ENCODE measurements at places on chromosomes 2 and 18.

GRCh38 chr2:40760071-40760666 lies 308.3 kb upstream of the SLC8A1 start:
- peak; percentile 48 for DNase-seq

DNA sequence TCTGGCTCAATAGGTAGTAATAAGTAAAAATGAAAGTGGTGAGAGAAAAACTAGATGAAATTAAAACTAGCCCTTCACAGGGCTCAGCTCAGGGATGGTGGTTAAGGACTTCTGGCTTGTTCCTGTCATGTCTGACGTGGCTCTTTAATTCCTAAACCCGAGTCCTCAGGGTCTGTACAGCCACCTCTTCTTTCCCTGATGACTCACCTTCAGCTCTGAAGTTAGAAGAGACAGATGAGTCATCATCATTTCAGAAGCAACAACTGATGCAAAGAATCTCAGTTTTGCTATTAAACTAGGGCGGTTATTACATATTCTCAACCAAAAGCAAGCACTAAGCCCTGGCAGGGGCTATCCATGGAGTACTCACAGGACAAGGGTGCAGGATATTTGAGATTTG lies 24.0 kb upstream of the ITGB6 start:
- DNase-seq: peak; percentile 88

- DNase-seq: no peak
These were observed 130.6 kb upstream of the CDH19 start for GRCh38 chr18:66734451-66734850.

DNA sequence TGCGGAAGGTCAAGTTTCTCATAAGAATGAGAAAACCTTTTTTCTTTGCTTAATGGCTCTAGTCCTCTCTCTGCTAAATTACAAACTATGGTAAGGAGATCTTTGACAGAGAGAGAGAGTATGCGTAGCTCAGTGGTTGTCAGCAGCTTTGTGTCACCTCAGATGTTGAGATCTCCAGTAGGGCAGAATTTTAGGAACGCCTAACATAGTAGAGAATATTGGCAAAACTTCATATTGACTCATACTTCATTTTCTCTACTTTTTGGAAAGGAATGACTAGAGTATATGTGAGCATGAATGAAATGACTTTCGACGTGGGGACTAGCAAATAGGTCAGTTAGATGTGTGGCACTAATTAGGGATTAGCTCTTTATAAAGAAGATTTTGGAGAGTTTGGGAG lies 64.0 kb downstream of the WDR7 start:
- no peak for DNase-seq

- DNase-seq: no peak
These were observed 3.5 kb upstream of the EMILIN1 start for GRCh38 chr2:27074738-27075565.

DNA sequence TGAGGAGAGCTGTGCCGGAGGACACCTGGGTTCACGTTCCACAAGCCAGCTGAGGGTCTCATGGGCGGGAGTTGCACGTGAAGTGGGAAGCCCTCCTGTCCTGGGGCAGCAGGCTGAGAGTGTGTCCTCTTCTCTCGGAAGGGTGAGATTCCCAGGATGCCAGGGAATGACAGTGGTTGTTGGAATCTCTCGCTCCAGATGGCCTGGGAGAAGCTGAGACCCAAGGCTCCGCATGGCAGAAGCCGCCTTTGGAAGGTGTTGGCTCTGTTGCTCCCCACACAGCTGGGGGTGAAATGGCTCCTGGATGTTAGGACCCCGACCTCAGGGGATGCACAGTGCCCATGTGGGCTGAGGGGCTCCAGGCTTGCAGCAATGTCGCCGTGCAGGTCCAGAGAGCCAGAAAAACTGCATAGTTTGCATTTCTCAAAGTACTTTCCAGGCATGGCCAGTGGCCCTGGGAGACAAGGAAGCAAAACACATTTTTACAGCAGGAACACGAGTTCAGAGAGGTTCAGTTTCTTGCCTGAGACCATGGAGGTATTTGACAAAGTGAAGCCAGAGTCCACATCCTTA lies 153.4 kb downstream of the TMEM18 start:
- DNase-seq: no peak

- no peak for DNase-seq
These were observed 51.3 kb upstream of the SERTAD2 start for GRCh38 chr2:64704996-64705395.

GRCh38 chr2:206255003-206255402 lies 19.5 kb upstream of the ZDBF2 start:
- DNase-seq: no peak

DNA sequence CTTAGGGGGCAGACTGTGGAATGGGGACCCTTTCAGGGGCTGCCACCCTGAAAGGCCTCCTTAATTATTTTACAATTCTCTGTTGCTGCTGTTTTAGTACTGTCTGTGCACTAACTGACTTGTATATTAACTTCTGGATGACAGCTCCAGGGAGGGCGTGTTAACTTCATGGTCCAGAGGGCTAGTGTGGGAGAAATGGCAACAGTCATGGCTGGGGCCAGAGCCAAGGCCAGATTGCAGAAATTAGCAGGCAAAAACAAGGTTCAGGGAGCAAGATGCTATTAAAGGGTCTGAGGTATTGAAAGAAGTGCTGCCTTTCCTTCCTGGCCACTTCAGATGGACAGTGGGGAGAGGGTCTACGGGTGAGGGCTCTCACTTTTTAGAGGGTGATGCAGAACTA lies 9.1 kb downstream of the WIPF1 start:
- no peak for DNase-seq

DNA sequence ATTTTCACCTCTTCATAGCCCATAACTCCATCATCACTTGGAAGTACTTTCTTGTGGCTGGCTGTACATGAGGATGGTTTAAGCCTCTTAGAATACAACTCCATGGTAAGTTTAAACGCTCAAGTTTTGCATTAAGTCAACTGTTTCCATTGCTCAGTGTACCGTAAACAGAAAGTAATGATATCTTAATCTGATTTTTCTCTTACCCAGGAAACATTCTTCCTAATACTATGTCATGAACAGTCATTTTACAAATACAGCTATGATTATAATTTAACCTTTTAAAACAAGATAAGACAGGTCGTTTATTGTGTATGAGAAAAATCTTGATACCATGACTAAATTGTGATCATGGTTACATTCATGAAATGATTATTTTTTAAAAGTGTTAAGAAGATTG lies 11.6 kb upstream of the DYNC2LI1 start:
- no peak for DNase-seq

- DNase-seq: no peak
These were observed 61.1 kb downstream of the COA5 start for GRCh38 chr2:98547092-98547790.

- DNase-seq: no peak
These were observed 126.2 kb downstream of the PDE1A start for GRCh38 chr2:182300608-182301007.

DNA sequence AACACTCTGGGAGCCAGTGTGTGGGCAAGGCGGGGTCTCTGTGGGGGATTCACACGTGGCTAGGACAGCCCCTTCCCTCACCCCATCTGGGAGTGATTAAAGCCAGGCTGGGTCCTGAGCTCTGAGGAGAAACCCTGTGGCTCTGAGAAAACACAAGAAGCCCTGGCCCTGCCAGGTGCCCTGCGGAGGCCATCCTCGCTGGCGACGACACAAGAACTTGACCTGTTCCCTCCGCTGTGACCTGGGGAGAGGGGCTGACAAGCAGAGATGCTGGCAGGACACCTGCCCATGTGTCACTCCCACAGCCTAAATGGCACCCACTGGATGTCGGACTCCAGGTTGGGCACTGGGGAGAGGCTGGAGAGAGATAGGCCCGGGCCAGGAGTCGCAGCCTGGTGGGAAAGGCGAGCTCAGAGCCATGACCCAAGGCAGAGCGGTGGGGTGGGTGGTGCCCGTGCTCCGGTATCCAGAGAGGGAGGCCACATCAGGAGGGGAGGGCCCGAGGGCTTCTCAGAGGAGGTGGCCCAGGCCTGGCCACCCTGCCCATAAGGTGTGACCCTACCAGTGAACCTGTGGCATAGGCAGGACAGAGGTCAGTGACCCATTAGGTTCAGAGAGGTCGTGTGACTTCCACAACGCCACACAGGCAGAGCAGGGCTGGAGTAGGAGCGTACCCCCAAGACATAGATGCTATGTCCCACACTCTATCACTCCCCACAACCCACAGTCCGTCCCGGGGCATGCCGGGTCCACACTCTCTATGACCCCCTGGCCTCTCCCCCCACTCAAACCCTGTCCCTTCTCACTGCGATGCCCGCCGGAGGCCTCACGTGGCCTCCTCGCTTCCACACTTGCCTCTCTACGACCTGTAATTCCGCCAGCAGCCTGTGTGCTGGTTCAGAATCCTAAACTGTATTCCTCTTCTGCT lies 59.4 kb upstream of the HPCAL1 start:
- no peak for DNase-seq

DNA sequence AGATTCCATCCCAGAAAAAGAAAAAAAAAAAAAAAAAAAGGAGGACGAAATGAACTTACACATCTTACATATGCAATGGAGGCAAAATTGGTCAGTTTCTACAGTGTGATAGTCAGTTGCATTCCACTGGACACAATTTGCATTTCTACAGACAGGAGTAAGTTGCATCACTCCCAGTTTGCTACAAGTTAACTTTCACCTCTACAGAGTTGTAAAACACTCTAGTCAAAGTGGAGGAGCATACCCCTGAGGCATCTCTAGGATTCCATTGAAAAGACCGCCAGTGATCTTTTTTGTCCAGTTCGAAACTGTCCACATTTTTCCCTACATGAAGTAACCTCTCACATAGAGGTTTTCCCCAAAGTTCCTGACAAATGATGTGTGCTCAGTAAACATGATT lies 202.8 kb downstream of the VAPA start:
- no peak for DNase-seq

DNA sequence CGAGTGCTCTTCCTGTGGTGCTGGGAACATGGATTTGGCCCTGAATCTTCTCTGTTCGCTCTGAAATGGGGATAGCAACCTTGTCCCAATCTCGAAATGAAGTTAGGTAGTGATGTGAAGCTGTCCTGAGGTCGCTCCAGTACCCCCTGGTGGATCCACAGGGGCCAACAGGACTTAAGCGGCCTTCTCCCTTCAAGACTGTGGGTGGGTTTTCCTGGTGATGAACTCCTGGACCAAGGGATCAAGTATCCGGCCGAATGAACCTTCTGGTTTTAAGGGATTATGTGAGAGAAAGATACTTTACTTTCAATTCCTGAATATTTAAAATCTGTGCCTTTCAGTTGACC lies 156.5 kb downstream of the NAPG start:
- no peak for DNase-seq

- DNase-seq: no peak
These were observed 233.9 kb downstream of the ATAD2B start for GRCh38 chr2:23692851-23693605.

GRCh38 chr2:234425639-234426603 lies 71.0 kb downstream of the ARL4C start:
- DNase-seq: no peak

- DNase-seq: no peak
These were observed 13.5 kb downstream of the CCL20 start for GRCh38 chr2:227827143-227827542.

DNA sequence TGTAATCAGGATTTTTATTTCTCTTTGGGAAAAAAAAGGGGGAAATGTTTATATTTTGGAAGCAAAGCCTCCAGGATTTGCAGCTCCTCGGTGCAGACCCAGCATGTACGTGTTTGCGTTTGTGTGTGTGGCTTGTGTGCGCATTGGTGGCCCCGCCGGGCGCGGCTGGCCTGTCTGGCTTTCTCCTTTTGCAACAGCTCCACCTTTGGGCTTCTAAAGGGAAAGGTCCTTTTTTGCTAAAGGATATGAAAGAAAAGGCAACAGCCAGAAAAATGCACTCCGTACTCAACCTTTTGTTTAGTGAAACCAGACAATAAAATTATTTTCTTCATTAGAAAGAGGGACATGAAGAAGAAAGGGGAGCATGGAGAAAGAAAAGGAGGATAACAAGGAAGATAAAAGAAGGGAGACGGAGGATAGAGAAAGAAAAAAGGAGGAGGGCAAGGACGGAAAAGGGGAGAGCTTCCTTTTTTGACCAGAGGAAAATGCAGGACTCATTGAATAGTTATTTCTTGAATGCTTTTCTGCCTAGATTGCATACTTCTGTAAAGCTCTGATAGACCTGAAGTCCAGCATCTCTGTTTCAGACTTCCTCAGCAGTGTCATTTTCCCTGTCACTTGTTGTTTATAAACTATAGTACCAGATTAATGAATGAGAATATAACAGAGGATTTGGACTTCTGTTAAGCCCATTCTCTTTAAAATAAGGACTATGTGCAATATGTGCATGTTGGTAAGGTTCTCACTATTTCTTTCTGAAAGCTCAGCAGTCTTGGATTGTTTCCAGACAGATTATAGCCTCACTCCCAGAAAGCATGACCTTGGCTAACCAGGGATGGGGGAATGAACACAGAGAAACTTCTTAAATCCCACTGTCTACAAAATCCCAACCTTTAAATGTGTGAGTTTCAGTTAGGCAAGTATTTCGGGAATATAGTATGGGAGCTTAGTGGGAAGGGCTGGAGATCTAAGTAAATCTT lies 563.1 kb upstream of the PIK3C3 start:
- peak; percentile 30 for DNase-seq

DNA sequence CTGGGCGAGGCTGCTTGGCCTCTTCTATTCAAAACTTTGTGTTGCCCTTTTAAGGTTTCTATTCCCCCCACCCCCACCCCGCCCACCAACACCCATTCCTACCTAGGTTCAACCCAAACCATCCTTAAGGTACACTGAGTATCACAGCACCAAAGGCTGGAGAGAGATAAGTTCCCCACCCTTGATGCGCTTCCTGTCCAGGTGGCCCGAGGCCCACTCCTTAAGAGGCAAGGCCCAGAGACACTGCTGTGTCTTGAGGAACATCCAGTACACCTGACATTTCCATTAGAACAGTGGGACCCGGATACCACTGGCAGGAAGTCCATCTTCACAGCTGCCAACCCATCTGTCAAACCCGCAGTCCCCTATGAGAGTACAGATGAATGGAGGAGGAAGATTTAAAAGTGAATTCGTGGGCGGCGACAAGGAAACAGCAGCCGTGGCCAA lies 277 bp upstream of the INPP1 start:
- no peak for DNase-seq

DNA sequence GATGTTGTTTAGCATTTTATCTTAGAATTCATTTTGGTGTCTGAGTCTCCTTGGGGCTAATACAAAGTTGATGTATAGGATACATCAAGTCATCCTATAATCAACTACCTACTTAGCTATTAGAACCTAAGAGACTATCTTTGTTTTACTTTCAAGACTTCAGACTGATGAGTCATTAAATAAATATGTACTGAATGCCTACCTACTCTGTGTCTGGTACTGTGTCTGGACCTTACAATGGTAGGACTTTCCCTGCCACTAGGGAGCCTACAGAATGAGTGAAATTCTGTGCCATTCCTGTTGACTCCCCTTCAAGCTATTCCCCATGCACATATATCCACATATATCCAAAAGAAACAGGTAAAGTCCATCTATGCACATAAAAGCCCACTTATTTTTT lies 114.5 kb downstream of the ERBB4 start:
- no peak for DNase-seq
